ENCODE measurements at places on chromosomes 6 and 20.

DNA sequence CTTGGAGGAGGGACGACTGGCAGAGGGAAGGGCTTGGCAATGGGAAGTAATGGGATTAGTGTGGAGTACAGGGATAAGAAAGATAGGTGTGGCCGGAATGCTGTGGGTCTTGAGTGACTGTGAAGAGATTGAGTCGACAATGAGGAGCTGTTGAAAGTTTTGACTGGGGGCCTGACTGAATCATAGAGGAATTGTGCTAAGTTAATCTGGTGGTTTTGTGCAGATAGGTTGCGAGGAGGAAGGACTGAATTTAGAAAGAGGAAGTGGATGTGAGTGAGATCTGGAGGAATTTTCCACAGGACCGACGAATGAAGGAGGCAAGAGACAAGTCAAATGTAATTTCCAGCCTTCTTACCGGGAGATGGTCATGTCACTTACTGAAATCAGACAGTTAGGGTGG is 143.9 kb upstream of the RALGAPA2 start:
- no peak for DNase-seq

- DNase-seq = no peak
These were observed 531.1 kb downstream of the LMBRD1 start for GRCh38 chr6:69265706-69266105.

DNA sequence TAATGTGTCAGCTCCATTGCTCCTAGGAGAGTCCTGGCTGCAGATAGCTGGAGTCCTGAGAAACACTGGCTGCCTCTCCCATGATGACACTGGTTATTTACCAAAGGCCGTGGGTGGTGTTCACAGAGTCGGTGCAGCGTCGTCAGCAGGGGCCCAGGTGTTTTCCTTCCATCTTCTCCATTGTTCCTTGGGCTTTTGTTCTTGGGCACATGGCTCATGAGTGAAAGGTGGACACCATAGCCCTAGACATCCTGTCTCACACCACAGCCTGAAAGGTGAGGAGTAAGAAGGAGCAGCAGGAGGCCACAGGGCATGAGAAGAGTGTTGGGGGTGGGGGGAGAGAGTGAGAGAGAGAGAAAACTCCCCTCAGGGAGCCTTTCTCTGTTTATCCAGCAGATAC is 9.1 kb downstream of the CST5 start:
- DNase-seq = no peak

GRCh38 chr20:53804920-53805894 is 211.6 kb upstream of the ZNF217 start:
- DNase-seq = no peak

DNA sequence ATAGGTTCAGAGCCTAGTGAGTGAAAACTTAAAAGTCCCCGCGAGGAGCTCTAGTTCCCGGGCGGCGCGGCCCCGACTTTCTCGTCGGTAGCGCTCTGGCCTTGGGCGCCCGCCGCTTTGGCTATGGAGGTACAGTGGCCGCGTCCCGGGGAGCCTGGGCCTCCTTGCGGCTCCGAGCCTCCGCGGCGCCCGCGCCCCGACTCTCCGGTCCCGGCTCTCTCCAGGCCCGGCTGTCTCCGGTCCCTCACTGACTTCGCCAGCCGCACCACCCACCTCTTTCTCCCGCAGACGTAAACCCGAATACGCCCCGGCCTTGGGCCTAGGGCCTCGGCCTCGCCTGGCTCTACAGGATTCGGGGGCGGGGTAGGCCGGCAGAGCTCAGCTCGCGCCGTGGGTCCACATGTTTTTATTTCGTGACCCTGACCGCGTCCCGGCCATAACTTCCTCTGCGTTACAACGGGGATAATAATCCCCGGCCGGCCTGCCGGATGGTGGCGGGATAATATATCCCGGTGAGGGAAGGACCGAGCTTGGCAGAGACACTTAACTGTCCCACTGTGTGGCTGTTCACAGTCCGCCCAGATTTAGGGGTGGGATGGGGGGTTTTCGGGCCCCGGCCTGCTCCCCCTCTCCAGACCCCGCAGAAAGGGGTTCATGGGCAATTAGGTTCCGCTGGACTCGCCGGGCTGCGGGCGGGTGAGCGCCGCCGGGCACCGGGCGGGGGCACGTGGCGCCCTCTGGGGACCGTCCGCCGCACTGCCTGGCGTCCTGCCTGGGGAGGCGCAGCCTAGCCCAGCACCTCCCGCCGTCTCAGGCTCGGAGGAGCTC is 10.0 kb upstream of the TBX18 start:
- no peak for DNase-seq

GRCh38 chr6:68160348-68160747 is 474.7 kb upstream of the ADGRB3 start:
- DNase-seq = no peak

GRCh38 chr20:35776513-35777101 is 4.8 kb downstream of the PHF20 start:
- no peak for DNase-seq

DNA sequence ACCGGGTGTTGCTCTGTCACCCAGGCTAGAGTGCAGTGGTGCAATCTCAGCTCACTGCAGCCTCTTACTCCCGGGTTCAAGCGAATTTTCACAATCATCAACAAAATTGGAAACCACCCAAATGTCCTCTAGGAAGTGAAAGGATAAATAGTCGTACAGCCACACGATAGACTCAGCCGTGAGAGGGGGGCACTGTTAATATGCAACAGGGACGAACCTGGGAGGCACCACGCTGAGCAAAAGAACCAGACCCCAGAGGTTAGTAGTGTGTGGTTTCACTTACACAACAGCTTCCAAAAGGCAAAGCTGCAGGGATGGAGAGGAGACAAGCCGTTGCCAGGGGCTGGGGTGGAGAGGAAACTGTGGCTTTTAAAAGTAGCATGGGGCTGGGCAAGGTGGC is 30.1 kb upstream of the NTSR1 start:
- no peak for DNase-seq
